ENCODE measurements at places on chromosomes 4 and X.

DNA sequence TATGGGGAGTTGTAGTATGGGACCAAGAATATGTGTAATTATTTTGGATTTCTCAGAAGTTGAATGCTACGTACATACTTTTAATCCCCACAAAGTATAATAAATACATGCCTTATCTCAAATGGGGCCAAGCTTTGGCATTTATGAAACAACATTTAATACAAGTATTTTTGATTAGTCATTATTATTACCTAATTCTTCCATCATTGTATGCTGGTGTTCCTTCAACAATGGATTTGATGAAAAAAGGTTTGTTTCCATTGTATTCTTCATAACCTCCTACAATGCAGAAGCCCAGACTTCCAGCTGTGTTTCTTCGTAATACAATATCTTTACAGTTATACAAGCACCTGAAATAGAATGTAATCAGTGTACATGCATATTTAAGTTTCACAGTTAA, 83.8 kb downstream of the FIP1L1 start:
- DNase-seq, result no peak

GRCh38 chrX:105126201-105126600, 94.3 kb downstream of the TEX13A start:
- DNase-seq, result no peak

- DNase-seq, result no peak
These were observed 173.8 kb upstream of the RAI2 start for GRCh38 chrX:18034945-18035344.

DNA sequence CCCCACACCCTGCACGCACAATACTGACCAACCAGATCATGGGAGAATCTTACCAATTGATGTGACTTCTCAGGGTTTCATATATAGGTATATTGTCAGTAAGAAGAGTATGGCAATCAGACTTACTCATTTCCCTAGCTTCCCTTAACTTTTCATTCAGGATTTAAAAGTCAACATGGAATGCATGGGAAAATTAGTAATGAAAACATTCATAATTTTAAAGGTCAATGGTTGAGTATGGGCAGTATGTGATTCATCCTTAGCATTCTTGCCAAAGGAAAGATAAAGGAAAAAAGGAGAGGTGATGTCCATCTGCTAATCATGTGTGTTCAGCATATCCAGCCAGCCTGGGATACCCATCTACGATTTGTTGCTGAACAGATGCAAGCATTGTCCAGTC, 4.0 kb downstream of the DIPK2B start:
- no peak for DNase-seq

- no peak for DNase-seq
These were observed 201.3 kb upstream of the CPEB2 start for GRCh38 chr4:14800977-14801376.

GRCh38 chr4:177403746-177404145, 38.5 kb downstream of the AGA start:
- no peak for DNase-seq

All from stimulated activated CD8-positive, alpha-beta memory T cell treated with anti-CD3 and anti-CD28 coated beads, Interleukin-12 subunit alpha, Interleukin-12 subunit beta, amount 100 ng/mL, for 4 hours (primary cell).